ENCODE measurements at places on chromosomes 7 and 10.

DNA sequence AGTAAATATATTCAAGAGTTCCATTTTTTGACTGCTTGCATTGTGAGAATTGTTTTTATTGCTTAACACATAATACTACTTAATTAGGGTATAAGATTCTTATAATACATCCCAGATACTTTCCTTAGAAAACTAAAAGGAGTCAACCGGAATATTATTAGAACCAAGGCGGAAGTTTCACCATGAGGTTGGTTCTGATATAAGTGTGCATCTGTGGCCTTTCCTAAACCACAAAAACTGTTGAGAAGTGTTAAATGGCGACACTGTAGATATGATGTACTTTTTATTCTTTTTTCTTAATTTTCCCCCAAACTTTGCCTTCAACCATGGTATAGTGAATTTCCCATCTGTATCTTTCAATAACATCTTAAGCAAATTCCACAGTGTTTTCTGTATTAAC, 32.3 kb upstream of the INHBA start:
- H3K36me3 ChIP-seq, result no peaks in the 10 kb centered on the region
- no peak overlapping the region for H3K27ac ChIP-seq
- no peaks in the 10 kb centered on the region for H3K27me3 ChIP-seq
- H3K4me3 ChIP-seq, result no peak overlapping the region
- DNase-seq, result no peak

GRCh38 chr7:150974468-150975391, 3.4 kb downstream of the KCNH2 start:
- H3K4me1 ChIP-seq, result peaks cover 48% of the 10 kb centered on the region
- H3K36me3 ChIP-seq, result no peaks in the 10 kb centered on the region
- DNase-seq, result no peak
- peak overlapping the region; percentile 41 for H3K4me3 ChIP-seq
- H3K27me3 ChIP-seq, result peaks cover 38% of the 10 kb centered on the region
- H3K27ac ChIP-seq, result peak overlapping the region; percentile 45

GRCh38 chr7:7304705-7305450, 122.5 kb downstream of the C1GALT1 start:
- no peak for DNase-seq
- no peak overlapping the region for H3K4me3 ChIP-seq
- H3K36me3 ChIP-seq, result no peaks in the 10 kb centered on the region
- no peaks in the 10 kb centered on the region for H3K27me3 ChIP-seq
- H3K27ac ChIP-seq, result no peak overlapping the region

- no peaks in the 10 kb centered on the region for H3K27me3 ChIP-seq
- H3K4me3 ChIP-seq, result no peak overlapping the region
- H3K27ac ChIP-seq, result no peak overlapping the region
- no peaks in the 10 kb centered on the region for H3K4me1 ChIP-seq
These were observed 32.6 kb upstream of the ORC5 start for GRCh38 chr7:104240401-104240800.

DNA sequence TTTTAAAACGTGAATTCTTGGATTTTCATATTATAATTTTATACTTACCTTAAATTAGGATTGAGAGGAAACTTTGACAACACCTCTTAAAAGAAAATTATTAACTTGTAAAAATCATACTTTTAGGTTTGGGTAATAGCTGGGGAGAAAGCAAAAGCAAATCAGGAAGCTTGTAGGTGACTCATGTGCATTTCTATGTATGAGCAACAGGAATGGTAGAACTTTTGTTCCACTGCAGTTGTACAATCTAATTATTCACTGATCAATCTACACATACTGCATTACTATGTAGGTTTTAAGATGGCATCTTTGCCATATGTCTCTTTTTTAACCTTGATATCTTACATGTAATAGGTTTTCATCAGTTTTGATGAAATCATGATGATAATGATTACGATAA, 223.2 kb downstream of the PRKG1 start:
- no peaks in the 10 kb centered on the region for H3K36me3 ChIP-seq
- no peaks in the 10 kb centered on the region for H3K27me3 ChIP-seq
- DNase-seq, result no peak
- H3K27ac ChIP-seq, result no peak overlapping the region
